ENCODE measurements at places on chromosomes 3 and 15. TPM values are rescaled to one million over a fixed set of nuclear protein-coding genes. Genes with fewer than 3 reads are reported as not detected.

NSMCE3 gene
- 6.1 TPM for total RNA-seq

PLIN1 gene
- 3.0 TPM for total RNA-seq

XCR1 gene
- 0.26 TPM for total RNA-seq

CELSR3 gene
- 0.91 TPM for total RNA-seq

- no peaks in the 10 kb centered on the region for H3K36me3 ChIP-seq
- H3K4me3 ChIP-seq, result no peak overlapping the region
- H3K27ac ChIP-seq, result no peak overlapping the region
Observed at GRCh38 chr3:191740712-191741111, 279.7 kb downstream of the PYDC2 start.

- H3K36me3 ChIP-seq, result no peaks in the 10 kb centered on the region
- no peaks in the 10 kb centered on the region for H3K27me3 ChIP-seq
- no peak for DNase-seq
- no peak overlapping the region for H3K4me3 ChIP-seq
Observed at GRCh38 chr3:88180398-88180999, 30.7 kb downstream of the C3orf38 start.

DNA sequence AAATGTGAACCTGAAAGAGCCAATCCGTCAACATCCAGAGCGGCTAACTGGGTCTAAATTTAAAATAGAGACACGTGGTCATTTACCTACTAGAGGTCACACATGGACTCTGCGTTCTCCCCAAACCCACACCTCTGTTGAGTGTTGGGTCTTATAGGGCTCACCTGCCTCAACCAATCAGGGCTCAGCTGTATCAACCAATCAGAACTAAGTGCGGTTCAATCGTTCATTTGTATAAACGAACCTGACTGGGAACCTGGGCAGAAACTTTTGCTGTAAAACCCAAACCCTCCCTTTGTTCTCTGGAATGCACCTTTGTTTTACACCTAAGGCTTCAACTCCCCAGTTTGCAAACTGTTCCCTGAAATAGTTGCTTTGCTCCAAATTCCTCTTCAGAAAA lies 8.9 kb downstream of the DNAAF4 start:
- no peaks in the 10 kb centered on the region for H3K4me1 ChIP-seq
- H3K4me3 ChIP-seq, result no peak overlapping the region
- no peaks in the 10 kb centered on the region for H3K36me3 ChIP-seq

- peak overlapping the region; percentile 54 for H3K4me3 ChIP-seq
- H3K36me3 ChIP-seq, result no peaks in the 10 kb centered on the region
- H3K27me3 ChIP-seq, result no peaks in the 10 kb centered on the region
- peak overlapping the region; percentile 48 for H3K27ac ChIP-seq
- no peaks in the 10 kb centered on the region for H3K4me1 ChIP-seq
Observed at GRCh38 chr3:38139191-38139590, 730 bp downstream of the MYD88 start.

- no peak overlapping the region for H3K27ac ChIP-seq
- no peak overlapping the region for H3K4me3 ChIP-seq
- H3K27me3 ChIP-seq, result no peaks in the 10 kb centered on the region
- H3K36me3 ChIP-seq, result no peaks in the 10 kb centered on the region
- peak; percentile 70 for DNase-seq
Observed at GRCh38 chr15:84734794-84735479, 13.5 kb upstream of the ZNF592 start.

DNA sequence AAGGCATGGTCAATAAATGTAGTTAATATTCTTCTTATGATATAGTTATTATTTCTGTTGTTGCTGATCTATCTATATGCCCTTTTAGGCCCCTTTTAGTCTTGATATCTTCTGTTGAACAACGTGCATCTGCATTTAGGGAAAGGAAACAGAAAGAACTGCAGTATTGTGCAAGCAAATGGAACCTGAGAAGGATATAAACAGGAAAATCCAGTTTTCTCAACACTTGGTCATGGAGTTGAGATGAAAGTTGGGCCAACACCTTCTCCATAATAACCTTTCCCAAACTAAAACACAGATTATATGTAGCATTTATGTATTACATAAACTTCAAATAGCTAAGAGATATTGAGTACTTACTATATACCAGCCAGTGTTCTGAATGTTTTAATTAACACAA lies 179.7 kb downstream of the ADAMTS9 start:
- no peaks in the 10 kb centered on the region for H3K36me3 ChIP-seq
- H3K4me3 ChIP-seq, result no peak overlapping the region
- DNase-seq, result no peak

- DNase-seq, result no peak
Observed at GRCh38 chr15:100434038-100434437, 92.3 kb upstream of the ADAMTS17 start.

DNA sequence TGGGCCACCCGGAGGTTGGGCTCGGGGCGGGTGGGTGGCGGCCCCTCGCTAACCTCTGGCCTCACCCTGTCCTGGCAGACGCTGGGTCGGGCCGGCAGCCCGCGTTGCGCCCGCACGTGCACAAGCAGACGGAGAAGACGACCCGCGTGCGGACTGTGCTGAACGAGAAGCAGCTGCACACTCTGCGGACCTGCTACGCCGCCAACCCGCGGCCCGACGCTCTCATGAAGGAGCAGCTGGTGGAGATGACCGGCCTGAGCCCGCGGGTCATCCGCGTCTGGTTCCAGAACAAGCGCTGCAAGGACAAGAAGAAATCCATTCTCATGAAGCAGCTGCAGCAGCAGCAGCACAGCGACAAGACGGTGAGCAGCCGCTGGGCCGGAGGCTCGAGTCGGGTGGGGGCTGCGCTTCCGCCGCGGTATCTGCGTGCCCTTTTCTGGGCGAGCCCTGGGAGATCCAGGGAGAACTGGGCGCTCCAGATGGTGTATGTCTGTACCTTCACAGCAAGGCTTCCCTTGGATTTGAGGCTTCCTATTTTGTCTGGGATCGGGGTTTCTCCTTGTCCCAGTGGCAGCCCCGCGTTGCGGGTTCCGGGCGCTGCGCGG lies 3.7 kb downstream of the ISL2 start:
- H3K36me3 ChIP-seq, result no peaks in the 10 kb centered on the region
- H3K4me3 ChIP-seq, result no peak overlapping the region
- H3K27me3 ChIP-seq, result no peaks in the 10 kb centered on the region
- no peak for DNase-seq
- no peaks in the 10 kb centered on the region for H3K4me1 ChIP-seq

DNA sequence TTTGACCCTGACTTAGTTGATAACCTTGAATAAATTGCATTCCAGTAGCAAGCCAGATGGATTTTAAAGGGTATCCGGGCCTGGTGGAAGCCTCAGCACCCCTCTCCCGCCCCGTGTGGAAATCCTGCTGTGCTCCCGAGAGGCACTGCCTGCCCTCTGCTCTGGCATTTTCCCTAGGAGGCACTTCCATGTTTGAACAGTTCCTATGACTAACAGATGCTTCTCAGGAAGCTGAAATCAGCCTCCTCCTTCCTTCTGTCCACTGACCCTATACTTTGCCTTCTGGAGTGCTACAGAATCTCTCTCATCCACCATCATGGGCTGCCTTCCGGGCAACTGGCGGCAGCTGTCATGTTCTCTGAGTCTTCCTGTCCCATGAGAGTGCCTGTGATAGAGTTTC lies 90.8 kb downstream of the GABRG3 start:
- H3K4me3 ChIP-seq, result no peak overlapping the region
- no peak overlapping the region for H3K27ac ChIP-seq
- DNase-seq, result no peak
- H3K36me3 ChIP-seq, result no peaks in the 10 kb centered on the region
- no peaks in the 10 kb centered on the region for H3K4me1 ChIP-seq
- no peaks in the 10 kb centered on the region for H3K27me3 ChIP-seq

GRCh38 chr3:151008699-151009098 lies 36.2 kb upstream of the CLRN1 start:
- H3K4me3 ChIP-seq, result no peak overlapping the region
- H3K36me3 ChIP-seq, result no peaks in the 10 kb centered on the region
- no peaks in the 10 kb centered on the region for H3K4me1 ChIP-seq
- no peak for DNase-seq
- no peak overlapping the region for H3K27ac ChIP-seq

DNA sequence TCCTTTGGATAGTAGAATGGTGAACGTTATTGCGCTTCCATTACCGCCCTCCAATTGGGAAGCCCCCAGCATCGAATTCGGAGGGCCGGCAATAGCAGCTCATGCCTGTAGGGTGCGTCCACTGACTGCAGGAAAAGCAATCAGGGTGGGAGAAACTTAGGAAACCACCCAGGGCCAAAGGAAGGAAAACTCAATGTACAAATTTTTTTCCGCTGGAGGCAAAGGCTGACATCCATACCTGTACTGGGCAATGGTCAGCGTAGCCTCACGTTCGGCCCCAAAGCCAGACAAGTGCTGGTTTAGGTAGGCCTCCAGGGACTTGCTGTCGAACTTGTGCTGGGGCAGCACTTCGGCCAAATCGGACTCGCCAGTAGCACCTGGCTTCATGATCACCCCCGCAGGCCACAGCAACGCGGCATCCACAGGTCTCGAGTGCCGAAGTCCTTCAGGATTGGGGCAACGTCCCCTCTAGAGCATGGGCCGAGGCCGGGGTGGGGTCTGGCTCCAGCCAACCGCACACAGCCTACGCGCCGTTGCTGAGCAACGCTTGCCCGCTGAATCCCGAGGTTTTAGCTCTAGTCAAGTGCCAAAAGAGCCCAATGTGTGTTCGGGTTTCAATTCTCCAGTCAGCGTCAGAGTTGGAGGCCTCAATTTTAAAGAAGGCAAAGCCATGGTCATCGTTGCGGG lies at the start of gene ACAD11:
TSS of gene ACAD11 (minus strand) at position 445 of the 687 bp plus-strand sequence. CDS start at position 387, 58 bp downstream.
- no peaks in the 10 kb centered on the region for H3K36me3 ChIP-seq
- DNase-seq, result peak; percentile 92
- H3K27me3 ChIP-seq, result no peaks in the 10 kb centered on the region
- peak within 1 kb of the TSS; percentile 95 for H3K27ac ChIP-seq

DNA sequence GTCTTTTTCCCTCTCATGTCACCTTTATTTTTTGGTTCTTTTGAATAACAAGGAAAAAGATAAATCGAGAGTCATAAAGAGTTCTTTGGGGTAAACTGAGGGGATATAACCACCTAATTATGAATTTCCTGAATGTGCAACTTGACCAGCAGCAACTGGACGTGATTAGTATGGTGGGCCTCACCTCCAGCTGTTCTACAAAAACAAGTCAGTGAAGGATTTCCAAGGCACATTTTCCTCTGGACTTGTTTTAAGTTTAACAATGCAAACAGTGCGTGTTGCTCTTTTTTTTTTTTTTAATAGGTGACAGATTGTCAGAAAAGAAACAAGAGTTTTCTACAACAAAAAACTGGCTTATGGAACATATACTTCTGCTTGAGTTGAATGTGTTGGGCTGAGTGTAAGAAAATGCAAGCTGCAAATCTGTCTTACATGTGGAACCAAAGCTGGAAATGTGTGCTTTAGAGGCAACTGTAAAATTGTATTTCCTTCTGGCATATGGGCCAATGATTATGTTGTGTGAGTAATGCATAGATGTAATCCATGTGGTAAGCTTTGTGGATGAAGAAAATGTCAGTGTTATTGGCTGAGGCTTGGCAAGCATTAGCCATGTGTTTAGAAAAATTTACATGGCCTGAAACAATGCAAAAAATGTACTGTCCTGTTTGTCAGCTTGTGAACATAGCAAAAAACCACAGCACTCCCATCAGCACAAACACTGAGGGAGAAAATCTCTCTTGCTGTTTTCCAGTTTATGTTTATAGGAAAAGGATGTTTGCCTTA lies 44.5 kb upstream of the FNDC3B start:
- no peaks in the 10 kb centered on the region for H3K36me3 ChIP-seq
- no peak for DNase-seq
- no peak overlapping the region for H3K27ac ChIP-seq
- H3K4me1 ChIP-seq, result no peaks in the 10 kb centered on the region
- H3K4me3 ChIP-seq, result no peak overlapping the region

GRCh38 chr15:89356634-89357298 lies 22.1 kb upstream of the POLG start:
- no peaks in the 10 kb centered on the region for H3K36me3 ChIP-seq
- no peaks in the 10 kb centered on the region for H3K4me1 ChIP-seq
- H3K27ac ChIP-seq, result no peak overlapping the region
- H3K27me3 ChIP-seq, result no peaks in the 10 kb centered on the region
- no peak overlapping the region for H3K4me3 ChIP-seq

GRCh38 chr3:160379628-160380214 lies 19.3 kb downstream of the IFT80 start:
- no peak overlapping the region for H3K4me3 ChIP-seq
- no peaks in the 10 kb centered on the region for H3K27me3 ChIP-seq
- no peak overlapping the region for H3K27ac ChIP-seq
- no peak for DNase-seq
- no peaks in the 10 kb centered on the region for H3K36me3 ChIP-seq

- H3K27me3 ChIP-seq, result no peaks in the 10 kb centered on the region
- no peak overlapping the region for H3K4me3 ChIP-seq
- no peaks in the 10 kb centered on the region for H3K36me3 ChIP-seq
- no peak for DNase-seq
Observed at GRCh38 chr3:170200987-170201386, 19.5 kb upstream of the PHC3 start.

- H3K4me1 ChIP-seq, result no peaks in the 10 kb centered on the region
- no peak overlapping the region for H3K4me3 ChIP-seq
Observed at GRCh38 chr3:196694202-196694638, 17.8 kb downstream of the CEP19 start.

DNA sequence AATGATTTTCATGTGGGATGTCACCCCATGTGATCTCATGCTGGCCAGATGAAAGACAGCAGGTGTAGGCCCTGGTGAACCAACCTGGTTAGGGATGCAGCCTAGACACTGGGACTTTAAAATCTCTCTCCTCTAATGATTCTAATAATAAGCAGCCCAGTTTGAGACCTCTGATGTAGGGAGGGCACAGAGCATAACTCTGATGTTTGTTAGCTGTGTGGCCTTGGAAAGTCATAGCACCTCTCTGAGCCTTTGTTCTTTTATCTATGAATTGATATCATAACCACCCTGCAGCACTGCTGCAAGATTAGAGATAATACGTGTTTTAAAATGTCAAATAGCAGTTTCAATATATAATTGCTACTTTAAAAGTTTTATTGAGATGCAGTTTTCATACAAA lies 106.0 kb downstream of the RPL22L1 start:
- H3K27ac ChIP-seq, result no peak overlapping the region
- no peaks in the 10 kb centered on the region for H3K36me3 ChIP-seq

- no peaks in the 10 kb centered on the region for H3K36me3 ChIP-seq
- H3K4me3 ChIP-seq, result no peak overlapping the region
- DNase-seq, result no peak
- H3K27ac ChIP-seq, result no peak overlapping the region
Observed at GRCh38 chr3:195123281-195123691, 147.7 kb downstream of the XXYLT1 start.

GRCh38 chr15:48638963-48639362 lies 6.5 kb downstream of the FBN1 start:
- no peaks in the 10 kb centered on the region for H3K36me3 ChIP-seq
- no peak for DNase-seq
- H3K4me1 ChIP-seq, result peaks cover 11% of the 10 kb centered on the region
- H3K27ac ChIP-seq, result no peak overlapping the region

Data from aorta (tissue), 5 donors.